ENCODE measurements at places on chromosomes 6 and 20.

DNA sequence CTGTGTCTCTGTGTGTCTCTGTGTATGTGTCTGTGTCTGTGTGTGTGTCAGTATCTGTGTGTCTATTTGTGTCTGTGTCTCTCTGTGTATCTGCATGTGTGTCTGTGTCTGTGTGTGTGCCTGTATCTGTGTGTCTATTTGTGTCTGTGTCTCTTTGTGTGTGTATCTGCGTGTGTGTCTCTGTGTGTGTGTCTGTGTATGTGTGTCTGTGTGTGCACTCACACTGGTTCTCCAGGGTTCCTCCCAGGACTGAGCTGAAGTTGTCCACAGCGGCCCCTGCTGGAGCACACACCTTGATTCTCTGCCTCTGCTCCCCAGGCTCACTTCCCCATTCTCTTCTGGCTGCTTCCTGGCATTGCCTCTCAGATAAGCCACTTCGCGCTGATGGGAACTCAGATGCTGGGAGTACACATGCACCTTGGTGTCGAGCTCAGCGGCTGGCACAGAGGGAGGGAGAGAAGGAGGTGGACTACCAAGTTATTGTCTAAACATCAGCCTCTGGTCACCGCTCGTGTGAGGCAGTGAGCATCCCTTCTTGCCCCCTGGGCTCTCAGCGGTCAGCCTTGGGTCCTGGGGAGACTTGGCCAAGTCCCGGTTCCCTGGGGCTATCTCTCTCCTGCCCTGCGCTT, 104.9 kb upstream of the NXT1 start:
- DNase-seq = peak; percentile 15

DNA sequence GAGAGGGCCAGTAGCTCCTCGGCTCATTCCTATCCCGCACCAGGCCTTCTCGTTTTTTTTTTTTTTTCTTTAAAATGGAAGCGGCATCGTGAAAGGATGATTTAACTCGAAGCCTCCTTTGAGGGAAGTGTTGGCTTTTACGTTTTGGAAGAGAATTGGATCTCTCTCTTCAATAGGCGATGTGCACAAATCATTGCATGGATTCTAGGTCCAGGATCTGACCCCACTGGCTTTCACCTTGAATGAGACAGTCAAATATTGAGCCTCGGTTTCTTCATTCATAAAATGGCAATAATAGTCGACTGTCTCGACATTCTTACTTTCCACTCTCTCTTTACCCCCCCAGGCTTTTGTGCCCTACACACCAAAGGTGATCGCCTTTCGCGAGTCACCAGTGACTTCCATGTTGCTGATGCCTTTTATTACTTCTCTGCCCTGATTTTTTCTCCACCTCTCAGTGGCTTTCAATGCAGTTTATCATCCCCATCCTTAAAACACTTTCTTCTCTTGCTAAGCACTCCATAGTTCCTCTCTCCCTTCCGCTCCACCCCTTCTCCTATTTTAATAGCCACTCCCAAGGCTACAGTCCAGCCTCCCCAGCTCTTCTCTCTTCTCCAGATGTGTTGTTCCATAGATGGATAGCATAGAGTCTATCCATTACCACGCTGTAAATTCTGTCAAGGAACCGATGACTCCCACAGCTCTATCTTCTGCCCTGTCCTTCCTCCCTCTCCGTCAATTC, 473 bp upstream of the DTNBP1 start:
- DNase-seq = no peak

DNA sequence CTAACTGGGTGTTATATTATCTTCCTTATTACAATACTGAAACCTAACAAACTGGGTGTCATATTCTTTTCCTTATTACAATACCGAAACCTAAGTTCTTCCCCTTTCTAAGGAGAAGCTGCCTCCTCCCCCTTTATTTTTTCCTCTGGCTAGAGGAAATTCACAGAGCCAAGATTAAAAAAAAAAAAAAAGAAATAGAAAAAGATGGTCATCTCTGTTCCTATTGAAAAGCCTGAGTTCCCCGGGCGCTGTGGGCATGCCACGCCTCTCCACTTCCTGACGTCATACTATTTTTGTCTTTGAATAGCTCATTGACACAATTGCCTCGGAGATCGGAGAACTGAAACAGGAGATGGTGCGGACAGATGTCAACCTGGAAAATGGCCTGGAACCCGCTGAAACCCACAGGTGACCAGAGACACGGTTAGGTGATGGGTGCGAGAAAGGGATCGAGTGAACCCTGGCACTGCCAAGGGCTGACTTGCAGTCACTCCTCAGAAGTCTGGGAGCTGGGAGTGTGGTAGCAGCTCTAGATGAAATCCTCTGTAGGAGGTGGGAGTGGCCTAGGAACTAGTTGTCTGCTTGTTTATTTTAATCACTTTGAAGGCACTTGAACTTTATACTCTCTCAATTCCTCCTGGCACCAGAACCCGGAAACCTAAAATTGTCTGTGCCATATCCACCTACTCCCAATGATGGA, 82.2 kb upstream of the NAA20 start:
- DNase-seq = peak; percentile 62

DNA sequence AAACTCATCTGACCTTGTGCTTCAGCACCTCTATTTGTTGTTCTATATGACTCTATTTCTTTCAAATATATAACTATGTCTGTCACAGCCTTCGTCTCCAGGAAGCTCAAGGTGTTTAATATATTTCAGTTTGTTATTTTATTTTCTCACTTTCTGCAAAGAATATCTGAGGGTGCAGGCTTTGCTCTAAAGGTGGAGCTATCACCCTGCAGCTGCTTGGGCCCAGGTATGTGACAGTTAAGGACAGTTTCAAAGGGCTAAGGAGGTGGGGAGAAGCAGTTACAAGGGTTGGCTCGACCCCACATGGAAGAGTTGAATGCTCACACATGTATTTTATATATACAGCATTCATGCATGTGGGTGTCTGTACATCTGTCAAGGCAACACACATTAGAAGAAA, 405.6 kb downstream of the BTBD9 start:
- no peak for DNase-seq

DNA sequence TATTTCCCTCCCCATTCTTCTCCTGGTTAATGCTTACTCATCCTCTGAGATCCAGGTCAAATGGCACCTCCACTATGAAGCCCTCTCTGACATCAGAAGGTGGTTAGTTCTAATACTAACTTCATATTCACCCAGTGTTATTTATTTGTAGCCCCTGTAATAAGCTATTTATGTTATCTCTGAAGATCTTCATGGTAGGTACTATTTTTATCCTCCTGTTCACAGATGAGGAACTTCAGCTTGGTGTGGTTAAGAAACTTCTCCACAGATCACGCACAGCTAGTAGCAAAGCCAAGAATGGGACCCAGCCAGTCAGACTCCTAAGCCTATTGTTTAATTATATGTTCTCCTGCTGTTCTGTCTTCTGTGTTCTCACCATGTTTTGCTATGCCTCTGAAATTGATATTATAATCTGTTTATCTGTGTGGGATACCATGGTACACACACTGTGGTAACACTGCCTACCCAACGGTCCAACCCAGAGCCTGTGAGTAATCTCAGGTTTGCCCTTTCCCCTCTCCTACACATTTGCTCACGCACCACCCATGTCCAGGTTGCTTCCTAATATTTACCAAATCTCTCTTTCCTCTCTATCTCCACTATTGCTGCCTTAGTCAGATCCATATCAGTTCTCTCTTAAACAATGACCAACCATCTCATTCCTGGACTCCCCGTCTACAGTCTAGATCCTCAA, 98.4 kb downstream of the IPCEF1 start:
- DNase-seq = no peak
